Activated CD4-positive, CD25-positive, alpha-beta regulatory T cell (primary cell): ENCODE measurements at places on chromosomes 13 and 19.

DNA sequence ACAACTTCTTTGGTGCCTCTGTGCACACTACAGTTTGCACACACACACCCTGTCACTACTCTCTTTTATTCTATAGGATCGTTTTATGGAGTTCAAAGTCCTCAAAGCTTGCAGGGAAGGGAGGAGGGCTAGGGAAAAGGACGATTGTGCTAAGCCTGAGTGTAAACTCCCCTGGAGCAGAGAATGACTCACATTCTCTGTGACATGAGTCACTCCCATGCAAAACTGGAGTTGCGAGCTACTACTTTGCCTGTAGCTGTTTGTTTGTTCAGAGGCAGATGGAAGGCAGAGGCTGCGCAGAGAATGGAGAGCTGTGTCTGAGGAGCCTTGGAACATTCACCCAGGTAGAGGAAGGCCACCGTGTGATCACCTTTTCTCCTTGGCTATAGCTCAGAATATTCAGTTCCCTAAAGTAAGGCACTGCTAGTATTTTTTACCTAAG lies 80.5 kb upstream of the MBNL2 start:
- DNase-seq, result no peak

GRCh38 chr19:46014534-46014933 lies 8.3 kb downstream of the PGLYRP1 start:
- no peak for DNase-seq

DNA sequence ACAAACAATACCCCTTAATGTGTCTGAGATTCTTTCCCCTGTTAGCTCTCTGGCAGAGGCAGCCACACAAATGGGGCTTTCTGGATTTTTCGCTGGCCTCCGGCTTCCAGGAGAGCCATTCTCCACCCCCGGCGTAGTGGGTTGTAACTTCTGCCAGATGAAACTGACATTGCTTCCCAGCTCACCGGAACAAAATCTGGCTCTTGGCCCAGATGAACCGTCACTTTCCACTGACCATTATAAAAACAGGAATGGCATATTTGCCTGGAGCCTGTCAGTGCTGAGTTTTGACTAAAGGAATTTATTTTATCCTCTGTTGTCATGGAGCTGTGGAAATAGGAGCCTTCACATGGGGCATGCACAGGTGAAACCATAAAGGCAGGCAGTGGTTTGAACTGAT lies 120.6 kb upstream of the GPR12 start:
- DNase-seq, result no peak

GRCh38 chr19:920051-920864 lies 3.1 kb downstream of the KISS1R start:
- DNase-seq, result peak; percentile 38

GRCh38 chr19:23145617-23146415 lies 29.0 kb downstream of the ZNF730 start:
- no peak for DNase-seq

- DNase-seq, result no peak
Observed at GRCh38 chr13:30479154-30479882, 13.6 kb upstream of the HMGB1 start.

GRCh38 chr19:40281381-40282208 lies 3.5 kb downstream of the AKT2 start:
- DNase-seq, result no peak

DNA sequence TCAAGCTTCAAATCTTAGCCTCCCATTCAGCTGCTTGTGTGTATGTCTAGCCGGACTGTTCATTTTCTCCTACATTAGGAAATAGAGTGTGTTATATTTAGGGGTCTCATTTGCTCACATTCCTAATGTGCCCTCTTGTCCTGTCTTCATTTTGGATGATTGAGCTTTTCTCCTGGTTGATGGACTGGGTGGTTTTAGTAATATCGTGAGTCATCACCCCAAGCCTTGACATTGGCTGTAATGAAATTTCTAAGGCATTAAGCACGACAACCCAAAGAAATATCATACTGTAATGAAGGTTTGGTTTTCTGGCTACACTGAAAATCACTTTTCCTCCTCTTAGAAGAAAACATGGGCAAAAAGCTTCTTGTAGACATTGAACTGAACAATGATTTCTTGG lies 110.7 kb upstream of the WASF3 start:
- DNase-seq, result no peak

DNA sequence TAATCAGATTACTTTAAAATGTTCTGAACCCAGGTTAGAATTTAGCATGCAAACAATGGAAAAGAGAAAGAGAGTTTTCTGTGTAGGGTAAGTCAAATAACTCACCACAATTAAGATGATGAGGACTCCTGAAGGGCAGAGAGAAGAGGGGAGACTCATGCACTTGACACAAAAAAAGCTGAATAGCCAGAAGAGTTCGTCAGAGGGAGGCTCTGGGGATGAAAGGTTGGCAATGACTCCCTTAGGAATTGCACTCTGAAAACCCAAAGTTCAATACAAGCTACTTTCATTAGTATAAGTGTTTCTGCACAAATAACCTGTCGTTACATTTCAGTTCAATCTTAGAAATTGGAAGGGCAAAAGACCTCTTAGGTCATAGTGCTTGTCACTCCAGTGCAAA lies 434.4 kb upstream of the PCDH9 start:
- DNase-seq, result no peak

DNA sequence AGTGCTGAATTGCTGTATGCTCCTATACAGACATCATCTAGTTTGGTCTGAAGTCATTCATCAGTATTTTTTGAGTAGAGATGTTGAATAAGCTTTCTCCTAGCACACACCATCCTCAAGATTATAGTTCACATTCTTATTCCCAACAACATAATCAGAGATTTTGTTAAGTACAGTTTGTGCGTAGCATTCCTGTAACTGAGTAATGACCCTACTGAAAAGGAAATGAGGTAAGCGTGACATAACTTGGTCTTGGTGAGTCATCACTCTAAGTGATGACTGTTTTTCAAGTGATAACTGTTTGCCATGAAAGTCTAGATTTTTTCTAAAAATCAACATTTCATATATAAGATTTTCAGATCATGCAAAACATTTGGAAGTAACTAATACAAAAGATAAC lies 18.5 kb upstream of the FAM216B start:
- DNase-seq, result no peak

- no peak for DNase-seq
Observed at GRCh38 chr13:114152831-114153371, 20.5 kb upstream of the RASA3 start.

- no peak for DNase-seq
Observed at GRCh38 chr13:88707646-88708045, 1036.5 kb downstream of the SLITRK5 start.

DNA sequence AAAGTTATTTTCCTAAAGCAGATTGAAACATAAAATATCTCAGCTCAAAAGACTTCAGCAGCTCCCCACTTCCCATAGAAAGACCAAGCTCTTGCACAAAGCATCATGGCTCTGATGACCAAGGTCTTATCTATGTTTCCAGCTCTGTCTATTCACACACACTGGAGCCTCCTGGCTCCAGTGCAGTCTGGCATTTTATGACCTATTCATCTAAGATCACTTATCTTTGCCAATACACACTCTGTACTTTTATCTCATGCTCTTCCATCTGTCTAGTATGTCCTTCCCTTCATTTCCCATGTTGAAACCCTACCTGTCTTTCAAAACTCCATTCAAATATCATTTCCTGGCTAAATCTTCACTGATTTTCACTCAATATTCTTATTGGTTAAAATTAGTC lies 74.4 kb downstream of the FGF9 start:
- no peak for DNase-seq
